ENCODE measurements at places on chromosomes 1 and 21.

DNA sequence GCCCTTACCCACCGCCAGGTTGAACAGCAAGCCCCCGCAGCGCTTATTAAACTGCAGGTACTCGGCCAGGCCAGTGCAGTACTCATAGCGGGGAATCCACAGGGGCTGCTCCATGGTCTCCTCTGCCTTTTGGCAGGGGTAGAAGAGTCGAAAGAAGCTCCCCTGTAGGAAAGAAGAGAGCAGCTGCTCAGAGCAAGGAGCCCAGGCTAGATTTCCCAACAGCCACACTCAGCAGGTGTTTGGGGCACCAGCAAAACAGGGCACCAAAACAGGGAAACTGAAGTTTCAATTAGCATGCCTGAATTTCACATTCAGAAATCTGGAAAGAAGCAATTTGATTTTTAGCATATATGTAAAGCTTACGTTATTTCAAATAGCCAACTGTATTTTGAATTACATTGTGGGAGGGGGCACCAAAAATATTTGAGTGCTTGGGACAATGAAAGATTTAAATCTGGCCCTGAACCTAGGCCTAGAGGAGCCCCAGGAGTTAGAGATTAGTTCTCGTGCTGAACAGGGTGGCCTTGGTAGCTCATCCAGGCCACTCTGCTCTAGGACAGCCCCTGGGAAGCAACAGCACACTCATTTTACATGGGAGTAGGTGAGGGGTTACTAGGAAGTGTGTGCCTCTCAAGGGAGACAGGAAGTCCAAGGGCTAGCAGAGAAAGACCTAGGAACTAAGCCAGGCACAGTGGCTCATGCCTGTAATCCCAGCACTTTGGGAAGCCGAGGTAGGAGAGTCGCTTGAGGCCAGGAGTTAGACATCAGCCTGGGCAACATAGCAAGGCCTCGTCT lies 8.2 kb downstream of the PAFAH2 start:
- no peak for DNase-seq

- DNase-seq: no peak
Measured at GRCh38 chr1:150555971-150556865, 7.0 kb downstream of the ADAMTSL4 start.

- DNase-seq: peak; percentile 77
Measured at GRCh38 chr1:157992031-157992832, 1.2 kb upstream of the KIRREL1 start.

DNA sequence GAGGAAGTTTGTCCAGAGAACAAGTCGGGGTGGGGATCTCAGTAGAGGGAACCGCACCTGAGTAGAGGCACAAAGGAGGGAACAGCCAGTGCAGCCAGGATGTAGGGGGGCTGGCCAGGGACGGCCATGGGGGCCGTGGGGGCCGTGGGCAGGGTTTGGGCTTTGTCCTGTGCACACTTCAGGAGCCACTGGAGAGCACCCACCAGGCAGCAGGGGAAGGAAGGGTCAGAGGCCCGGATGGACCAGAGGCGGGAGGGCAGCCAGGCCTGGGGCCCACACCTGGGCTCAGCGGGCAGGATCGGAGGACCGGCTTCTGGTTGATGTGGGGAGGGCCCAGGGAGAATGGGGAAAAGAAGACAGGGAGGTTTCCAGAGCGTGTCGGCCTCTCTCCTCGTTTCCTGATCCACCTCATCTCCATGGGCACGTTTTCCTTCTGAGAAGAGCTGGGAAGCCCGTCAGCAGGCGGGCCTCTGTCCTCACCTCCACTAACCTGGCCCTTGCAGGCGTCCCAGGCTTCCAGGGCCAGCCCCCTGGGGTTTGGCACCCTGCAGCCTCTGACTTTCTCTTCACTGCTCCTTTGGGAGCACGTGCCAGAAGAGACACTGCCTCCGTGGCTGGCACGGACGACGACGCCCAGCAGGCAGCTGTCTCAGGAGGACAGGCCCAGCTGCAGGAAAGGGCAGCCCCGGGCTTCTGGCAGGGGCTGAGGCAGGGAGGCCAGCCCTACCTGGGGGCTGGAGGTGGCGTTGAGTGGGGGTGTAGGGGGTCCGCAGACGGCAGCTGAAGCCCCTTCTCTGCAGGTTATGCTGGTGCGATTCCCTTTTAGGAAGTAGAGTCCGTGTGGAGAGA lies 16.8 kb upstream of the PDXK start:
- no peak for DNase-seq

DNA sequence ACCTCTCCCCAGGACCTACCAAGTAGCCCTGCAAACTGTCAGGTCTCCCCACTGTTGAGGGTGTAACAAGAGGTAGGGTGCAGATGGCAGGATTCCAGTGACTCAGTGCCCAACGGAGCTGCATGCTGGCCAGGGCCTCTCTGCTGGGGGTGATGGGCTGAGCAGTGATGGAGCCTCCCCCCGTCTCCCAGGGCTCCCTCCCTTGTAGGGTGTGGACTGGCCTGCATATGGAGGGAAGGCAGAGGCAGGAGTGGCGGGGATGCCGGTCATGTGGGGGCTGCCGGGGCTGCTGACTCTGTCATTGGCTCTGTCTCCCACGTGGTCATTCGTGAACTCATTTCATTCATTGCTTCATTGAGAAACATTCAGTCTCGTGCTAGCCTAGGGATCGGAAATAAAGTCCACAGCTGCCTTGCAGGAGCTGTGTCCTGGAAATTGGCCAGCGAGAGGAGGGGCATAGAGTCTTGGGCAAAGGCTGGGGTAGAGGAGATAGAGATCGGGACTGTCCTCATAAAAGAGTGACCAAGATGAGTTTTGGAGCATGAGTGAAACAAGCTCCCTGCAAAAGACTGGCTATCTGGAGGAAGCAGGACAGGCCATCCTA lies 22.9 kb upstream of the DISP3 start:
- no peak for DNase-seq

DNA sequence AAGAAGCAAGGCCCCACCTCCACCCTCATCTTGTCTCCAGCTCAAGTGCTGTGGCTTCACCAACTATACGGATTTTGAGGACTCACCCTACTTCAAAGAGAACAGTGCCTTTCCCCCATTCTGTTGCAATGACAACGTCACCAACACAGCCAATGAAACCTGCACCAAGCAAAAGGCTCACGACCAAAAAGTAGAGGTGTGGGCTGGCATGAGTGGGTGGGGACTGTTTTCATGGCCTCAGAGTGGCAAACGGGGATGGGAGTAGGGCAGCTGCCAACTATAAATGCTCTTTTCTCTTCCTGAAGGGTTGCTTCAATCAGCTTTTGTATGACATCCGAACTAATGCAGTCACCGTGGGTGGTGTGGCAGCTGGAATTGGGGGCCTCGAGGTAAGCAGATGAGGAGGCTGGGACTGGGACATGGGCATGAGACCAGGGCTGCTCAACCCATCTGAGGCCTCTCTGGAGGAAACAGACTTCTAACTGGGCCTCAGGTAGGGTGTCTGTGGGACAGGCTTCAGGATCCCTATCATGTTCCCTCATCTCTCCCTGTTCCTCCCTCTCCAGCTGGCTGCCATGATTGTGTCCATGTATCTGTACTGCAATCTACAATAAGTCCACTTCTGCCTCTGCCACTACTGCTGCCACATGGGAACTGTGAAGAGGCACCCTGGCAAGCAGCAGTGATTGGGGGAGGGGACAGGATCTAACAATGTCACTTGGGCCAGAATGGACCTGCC lies 8.8 kb upstream of the P3R3URF start:
- no peak for DNase-seq

Measured in head of caudate nucleus (tissue), 42 donors.